Kidney glomerular epithelial cell (primary cell): ENCODE measurements at places on chromosomes 3 and 15.

GRCh38 chr3:160226026-160226907 is 1.0 kb downstream of the C3orf80 start:
- no peak for DNase-seq

DNA sequence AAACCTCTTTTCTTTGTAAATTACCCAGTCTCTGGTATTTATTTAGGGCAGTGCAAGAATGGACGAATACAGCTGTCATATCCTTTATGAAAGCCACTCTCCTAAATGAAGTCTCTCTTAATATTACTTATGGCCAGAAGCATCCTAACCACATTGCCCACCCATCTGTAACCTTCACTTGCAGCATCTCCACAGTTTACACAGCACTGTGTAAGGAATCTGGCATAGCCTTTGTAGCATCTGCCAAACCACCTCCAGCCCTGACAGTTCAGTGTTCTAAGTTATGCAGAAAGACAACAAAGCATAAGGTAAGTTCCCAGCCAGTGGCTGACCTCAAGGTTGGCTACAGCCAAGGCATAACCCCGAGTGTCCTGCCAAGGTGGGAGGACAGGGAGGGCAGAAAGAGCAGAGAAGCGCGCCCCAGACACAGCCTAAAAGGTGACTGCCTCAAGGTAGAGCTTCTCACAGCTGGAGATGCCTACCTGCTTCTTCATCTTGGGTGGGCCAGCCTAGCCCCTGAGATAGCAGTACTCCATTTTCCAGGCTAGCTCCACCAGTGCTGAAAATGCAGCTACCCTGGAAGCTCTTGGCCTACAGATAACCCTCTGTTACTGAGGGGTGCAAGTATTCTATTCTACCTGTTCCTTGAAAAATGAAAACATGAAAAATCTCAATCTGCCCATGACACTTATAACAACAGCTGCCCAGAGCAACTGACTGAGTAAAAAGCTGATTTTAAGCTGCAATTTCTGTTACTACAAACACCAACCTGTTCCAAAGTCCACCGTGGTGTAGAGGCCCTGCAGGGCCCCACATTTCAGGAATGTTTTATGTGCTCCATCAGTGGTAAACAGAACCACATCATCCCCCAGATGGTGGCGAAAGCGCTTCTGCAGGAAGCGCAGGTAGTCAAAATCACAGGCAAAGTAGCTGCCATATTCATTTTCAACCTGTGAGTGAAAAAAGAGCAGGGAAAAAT is 39.3 kb downstream of the GLB1 start:
- DNase-seq, result no peak

GRCh38 chr15:52636459-52636858 is 42.7 kb downstream of the ATOSA start:
- no peak for DNase-seq

- no peak for DNase-seq
These were observed 56.1 kb downstream of the SLC12A8 start for GRCh38 chr3:125156456-125156855.

DNA sequence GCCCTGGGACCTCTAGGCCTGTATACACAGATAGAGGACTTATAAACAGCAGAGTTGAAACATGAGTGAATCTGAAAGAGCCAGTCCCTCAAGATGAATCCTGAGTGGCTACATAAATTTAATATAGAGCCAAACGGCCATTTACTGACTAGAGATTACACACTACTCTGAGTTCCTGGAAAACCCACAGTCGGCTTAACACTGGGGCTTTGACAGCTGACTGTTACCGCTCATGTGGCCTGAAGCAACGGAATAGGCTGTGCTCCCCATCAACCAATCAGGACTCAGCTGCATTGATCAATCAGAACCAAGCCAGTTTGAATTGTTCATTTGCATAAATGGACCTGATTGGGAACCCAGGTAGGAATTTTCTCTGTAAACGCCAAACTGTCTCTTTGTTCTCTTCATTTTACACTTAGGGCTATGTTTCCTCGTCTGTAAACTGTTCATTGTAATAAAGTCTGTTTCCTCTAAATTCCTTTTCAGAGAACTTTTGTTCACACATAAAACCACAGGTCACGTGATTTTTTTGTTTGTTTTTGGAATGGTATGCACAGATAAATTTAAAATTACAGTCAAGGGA is 40.5 kb downstream of the CCNL1 start:
- DNase-seq, result no peak

DNA sequence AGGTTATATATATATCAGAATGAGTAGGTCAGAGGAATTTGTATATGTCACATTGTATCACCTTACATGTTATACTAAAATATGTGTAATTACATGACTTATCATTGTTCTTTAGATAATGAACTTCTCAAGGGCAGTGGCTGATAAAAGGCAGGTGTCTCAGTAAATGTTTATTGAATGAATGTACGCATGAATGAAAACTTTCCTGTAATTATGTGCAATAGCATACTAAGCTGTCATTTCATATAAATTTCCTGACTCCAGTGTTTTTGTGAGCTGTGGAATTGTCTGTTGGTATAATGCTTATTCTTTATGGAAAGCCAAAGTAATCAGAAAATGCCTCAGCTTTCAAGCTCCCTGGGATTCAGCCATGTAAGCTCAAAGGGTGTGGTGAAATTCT is 4.2 kb downstream of the TBC1D23 start:
- DNase-seq, result no peak

DNA sequence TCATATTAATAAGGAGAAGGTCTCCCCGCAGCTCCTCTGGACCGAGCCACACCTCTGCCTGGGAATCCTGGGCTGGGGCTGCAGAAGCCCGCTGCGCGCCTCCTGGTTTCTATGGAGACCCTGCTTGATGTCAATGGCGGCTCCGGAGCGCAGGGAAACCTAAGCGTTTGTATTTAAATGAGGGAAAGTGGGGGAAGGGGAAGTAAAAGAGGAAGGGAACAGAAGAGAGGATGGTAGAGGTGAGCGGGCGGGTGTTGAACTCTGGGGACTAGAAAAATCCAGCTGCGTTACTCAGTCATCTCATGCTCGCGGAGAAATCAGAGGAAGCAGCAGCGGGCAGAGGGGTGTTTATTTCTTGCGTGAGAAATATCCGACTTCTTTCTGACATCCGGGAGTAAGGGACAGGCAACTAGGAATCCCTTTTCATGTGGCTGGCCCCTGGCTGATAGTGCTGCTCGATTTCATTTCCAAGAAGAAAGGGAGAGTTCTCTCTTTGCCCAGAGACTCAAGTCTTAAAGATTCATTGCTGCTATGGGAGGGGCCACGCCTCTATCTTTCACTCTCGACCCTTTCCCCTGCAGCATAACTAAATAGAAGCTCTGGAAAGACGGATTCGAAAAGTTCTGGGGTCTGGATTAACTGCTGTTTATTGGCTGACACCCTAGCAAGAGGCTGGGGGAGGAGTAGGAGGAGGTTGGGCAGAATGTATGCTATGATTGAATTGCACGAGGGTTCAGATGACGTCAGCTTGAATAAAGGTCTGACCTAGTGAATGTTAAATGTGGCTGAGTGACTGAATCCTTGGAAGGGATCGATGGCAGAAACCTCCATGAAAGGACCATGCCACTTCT is 110.5 kb upstream of the GAP43 start:
- DNase-seq, result no peak

- DNase-seq, result no peak
These were observed 328.0 kb downstream of the FOXP1 start for GRCh38 chr3:71255498-71255897.

DNA sequence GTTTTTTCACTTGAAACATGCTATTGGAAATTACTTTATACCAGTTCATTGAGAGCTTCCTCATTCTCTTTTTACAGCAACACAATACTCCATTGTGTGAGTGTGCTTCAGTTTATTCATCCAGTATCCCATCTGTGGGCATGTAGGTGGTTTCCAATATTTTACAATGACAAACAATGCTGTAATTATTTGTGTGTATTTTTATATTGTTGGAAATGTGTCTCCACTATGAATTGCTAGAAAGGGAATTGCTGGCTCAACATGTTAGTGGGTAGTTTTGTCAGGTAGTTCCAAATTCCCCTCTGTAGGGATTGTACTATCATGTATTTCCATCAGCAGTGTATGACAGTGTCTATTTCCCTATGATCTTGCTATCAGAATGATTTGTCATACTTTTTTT is 65.8 kb upstream of the MAGI1 start:
- no peak for DNase-seq

- DNase-seq, result no peak
These were observed 1.8 kb upstream of the CTDSPL start for GRCh38 chr3:37859908-37860199.

- no peak for DNase-seq
These were observed 1.7 kb downstream of the ARL13B start for GRCh38 chr3:93981649-93982048.

DNA sequence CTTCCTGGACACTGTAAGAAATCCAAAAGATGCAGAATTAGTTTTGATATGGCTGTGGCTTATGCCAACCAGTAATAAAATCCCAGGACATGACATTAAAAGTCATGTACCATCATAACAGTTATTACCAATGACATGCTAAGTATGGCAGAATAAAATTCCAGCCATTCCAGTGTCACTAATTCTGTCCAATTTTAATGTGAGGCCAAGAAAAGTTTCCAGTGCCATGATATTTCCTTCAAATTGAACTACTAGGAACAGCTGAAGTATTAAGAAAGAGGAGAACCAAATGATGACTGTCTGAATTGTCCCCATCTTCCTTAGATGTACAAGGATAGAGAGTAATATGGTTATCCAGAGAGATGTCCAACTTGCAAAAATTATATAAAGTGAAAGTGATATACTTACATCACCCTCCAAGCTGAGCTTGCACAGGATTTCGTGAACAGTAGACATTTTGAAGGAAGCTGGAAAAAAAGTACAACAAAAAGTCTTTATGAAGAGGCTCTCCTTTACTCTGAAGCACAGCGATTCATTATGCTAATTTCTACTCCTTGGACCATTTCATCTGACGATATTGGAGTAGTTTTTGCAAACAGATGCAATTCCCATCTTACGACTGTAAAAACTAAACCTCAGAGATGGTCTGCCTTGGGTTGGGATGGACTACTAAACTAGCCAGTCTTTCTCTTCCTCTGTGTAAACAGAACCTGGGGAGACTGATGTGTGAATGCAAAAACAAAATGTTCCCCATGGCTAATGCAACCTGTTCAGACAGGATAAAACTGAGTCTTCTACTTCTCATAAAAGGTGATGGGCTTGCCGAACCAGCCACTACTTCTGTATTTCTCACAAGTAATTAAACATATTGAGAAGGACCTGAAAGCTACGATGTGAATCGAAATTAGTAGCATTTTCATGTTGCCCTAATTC is 11.9 kb downstream of the ANXA2 start:
- no peak for DNase-seq
